ENCODE measurements at places on chromosomes 7 and 10.

GRCh38 chr7:77504951-77505350 lies 32.1 kb upstream of the PTPN12 start:
- DNase-seq = no peak

GRCh38 chr7:93715234-93715633 lies 140.7 kb upstream of the CALCR start:
- peak; percentile 35 for DNase-seq

DNA sequence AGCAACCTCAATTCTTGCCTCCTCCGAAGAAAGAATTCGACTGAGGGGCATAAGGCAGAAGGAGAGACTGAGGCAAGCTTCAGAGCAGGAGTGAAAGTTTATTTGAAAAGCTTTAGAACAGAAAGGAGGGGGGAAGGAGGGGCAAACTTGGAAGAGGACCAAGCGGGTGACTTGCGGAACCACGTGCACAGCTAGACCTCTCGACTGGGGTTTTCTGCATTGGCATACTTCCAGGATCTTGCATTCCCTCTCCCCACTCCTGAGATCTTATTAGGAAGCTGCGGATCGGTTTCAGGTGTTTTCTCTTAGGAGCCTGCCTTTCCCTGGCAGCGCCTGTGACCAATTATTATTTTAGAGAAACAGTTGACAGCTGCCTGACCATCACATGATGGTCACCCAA lies 20.3 kb upstream of the CPXM2 start:
- DNase-seq = no peak

GRCh38 chr7:45350896-45351295 lies 193.3 kb downstream of the RAMP3 start:
- DNase-seq = no peak

DNA sequence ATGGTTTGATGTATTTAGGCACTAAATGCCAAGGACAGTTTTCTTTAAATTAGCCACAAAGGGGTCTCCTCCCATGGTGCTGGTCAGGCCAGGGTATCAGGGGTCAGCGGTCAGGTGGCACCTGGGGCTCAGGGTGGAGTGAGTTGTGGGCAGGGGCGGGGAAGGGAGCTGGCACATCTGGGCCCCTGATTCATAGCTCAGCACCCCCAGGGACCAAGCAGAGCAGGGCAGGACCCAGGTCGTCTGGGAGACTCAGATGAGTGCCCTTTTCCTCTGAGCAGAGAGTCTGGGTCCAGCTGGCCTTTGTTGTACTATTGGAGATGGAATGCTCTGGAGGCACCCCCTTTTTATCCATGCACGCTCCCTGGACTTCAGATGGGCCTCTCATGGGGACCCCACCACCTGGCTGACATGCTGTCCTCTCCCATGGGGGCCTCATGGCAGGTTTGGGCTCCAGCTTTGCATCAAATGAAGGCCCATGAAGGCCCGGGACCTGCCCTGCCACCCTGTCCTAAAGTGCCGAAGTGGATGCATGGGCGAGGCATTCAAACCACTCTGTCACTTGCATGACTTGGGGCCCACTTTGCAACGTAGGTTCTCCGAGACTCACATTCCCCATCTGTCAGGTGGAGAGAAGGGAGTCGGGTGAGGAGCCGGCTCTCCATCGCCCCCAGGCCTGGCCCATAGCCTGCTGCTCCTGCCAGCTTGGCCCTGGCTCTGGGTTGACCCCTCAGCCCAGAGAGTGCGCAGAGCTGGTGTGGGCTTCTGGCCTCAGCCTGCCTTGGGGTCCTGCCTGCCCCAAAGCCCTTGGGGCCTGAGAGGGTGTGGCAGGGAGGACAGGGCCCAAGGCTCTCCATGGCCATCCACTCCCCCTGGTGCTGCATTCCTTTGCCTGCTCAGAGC lies 66.4 kb downstream of the RAMP3 start:
- no peak for DNase-seq

GRCh38 chr10:112243713-112244112 lies 39.5 kb upstream of the TECTB start:
- no peak for DNase-seq

DNA sequence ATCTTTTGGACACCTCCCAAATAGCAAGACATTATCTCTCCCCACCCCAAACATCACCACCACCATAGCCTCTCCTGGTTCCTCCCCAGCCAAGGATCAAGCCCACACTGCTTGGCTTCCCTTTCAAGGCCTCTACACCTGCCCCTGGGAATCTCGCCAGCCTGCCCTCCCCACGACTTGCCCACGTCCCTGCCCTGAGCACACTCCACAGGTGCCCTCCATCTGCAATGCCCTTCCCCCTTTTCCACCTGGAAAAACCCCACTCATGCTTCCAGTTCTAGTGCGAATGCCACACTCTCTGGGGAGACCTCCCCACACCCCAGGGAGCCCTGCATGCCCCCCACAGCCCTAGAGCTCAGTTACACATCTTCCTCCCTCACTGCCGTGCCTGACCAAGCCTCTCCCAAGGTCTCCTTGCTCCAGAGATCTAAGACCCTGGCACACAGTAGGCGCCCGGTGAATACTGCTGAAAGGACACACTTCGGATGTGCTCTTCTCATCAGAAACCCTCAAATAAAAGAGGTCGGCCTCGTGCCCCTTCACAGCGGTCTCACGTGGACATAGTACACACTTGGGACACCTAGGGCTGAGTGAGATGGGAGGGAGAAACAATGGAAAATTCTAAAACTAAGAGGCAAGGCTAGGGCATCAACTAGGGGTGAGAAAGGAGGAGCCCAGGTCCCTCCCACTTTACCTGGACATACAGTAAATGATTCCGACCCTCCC lies 91.4 kb downstream of the DLG5 start:
- no peak for DNase-seq

- DNase-seq = no peak
These were observed 64.8 kb downstream of the SGCE start for GRCh38 chr7:94591176-94591575.
